NCI-H2081 (cell line): ENCODE measurements at places on chromosomes 6 and 20.

- peak; percentile 53 for DNase-seq
Observed at GRCh38 chr6:157240059-157240959, 83.0 kb downstream of the TMEM242 start.

- DNase-seq, result no peak
Observed at GRCh38 chr6:79718509-79719247, 87.5 kb downstream of the SH3BGRL2 start.

GRCh38 chr20:32535953-32536823 is 48.9 kb downstream of the NOL4L start:
- DNase-seq, result peak; percentile 98

DNA sequence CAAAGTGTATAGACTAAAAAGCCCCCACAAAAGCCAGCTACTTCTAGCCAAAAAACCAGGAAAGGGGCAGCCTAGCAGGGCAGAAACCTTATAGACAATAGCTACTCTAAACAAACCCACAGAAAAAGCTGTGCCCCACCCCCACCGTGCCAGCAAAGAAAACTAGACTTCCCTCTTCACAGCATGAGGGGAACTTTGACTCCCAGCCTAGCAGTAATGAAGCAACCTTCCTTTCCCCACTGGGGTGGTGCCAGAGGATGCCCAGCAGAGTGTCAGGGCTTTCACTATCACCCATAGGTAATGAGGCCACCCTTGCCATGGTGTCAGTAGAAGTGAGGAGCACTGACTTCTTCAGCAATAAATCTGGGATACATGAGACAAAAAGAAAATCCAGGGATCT is 99.0 kb upstream of the LGSN start:
- no peak for DNase-seq

GRCh38 chr6:107267006-107267405 is 151.7 kb upstream of the BEND3 start:
- DNase-seq, result no peak

- no peak for DNase-seq
Observed at GRCh38 chr6:166289207-166290060, 18.8 kb downstream of the PRR18 start.

DNA sequence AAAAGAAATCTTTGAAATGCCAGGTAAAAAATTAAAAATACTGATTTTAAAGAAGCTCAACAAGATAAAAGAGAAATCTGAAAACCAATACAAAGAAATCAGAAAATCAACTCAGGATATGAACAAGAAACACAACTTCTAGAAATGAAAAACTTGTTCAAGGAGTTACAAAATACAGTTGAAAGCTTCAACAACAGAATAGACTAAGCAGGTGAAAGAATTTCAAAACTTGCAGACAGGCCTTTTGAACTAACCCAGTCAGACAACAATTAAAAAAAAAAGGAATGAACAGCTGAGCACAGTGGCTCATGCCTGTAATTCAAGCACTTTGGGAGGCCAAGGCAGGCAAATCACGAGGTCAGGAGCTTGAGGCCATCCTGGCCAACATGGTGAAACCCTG is 57.8 kb downstream of the PDSS2 start:
- no peak for DNase-seq
